Upper lobe of left lung (tissue), 6 donors: ENCODE measurements at places on chromosomes 1 and 21. TPM values are rescaled to one million over a fixed set of nuclear protein-coding genes. Genes with fewer than 3 reads are reported as not detected.

The PPP1R8 gene
- 36.0 TPM for total RNA-seq

The FAM72D gene
- total RNA-seq, result 2.1 TPM

The GRIK1 gene
- not detected for total RNA-seq

The SELENBP1 gene
- total RNA-seq, result 804 TPM

The SIM2 gene
- 0.10 TPM for total RNA-seq

The FBXO2 gene
- total RNA-seq, result 14.1 TPM

The FCGR1A gene
- 52.5 TPM for total RNA-seq

The TIPRL gene
- 18.5 TPM for total RNA-seq

The EVA1B gene
- 41.9 TPM for total RNA-seq

The SLC45A3 gene
- 2.1 TPM for total RNA-seq

The FCGR3A gene
- 237 TPM for total RNA-seq

The S100A8 gene
- 842 TPM for total RNA-seq

The CDA gene
- 2.6 TPM for total RNA-seq

DNA sequence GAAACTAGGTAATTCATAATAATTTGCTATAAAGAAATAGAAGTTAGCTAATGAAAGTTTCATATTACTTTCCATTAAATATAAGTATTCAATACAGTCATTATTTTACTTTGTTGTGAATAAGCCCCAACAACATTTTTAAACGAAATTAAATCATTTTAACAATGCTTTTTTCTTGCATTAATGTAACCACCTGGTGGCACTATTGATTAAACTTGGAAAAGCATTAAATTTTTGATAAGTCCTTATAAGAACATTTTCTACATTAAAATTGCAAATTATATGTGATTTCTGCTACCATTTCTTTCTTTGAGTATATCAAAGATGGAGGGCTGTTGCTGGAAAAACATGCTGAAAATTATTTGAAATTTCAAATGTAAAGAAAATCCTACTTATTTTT lies 918.8 kb upstream of the TMPRSS15 start:
- no peak for DNase-seq

DNA sequence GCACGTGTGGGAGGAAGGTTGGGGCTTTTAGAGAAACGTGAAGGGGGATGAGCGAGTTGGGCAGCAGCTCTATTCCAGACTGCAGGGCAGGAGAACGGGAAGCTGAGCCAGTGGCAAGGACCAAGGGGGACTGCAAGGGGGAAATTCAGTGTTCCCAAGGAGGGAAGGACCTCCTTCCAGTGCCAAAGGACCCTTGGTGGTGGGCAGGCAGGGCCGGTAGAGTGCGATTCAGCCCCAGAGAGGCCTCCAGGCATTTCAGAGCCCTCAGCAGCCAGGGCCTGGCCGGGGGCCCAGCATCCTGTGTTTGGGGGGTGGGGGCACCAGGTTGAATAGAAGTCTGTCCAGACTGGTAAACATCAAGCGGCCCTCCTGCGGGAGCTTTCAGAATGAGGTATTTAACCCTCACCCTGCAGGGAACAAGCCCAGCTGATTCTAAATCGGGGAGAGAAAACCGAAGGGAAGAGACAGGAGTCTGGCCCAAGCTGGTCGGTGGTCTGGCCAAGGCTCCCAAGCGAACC lies 2.3 kb downstream of the COL9A2 start:
- peak; percentile 44 for DNase-seq

GRCh38 chr1:82464362-82465001 lies 663.7 kb downstream of the ADGRL2 start:
- DNase-seq, result peak; percentile 48

- DNase-seq, result peak; percentile 42
Observed at GRCh38 chr21:41564871-41565274, 56.9 kb upstream of the TMPRSS2 start.

- peak; percentile 72 for DNase-seq
Observed at GRCh38 chr1:17233675-17234320, 15.1 kb upstream of the PADI3 start.

GRCh38 chr1:103109311-103109920 lies 1.1 kb upstream of the COL11A1 start:
- no peak for DNase-seq

DNA sequence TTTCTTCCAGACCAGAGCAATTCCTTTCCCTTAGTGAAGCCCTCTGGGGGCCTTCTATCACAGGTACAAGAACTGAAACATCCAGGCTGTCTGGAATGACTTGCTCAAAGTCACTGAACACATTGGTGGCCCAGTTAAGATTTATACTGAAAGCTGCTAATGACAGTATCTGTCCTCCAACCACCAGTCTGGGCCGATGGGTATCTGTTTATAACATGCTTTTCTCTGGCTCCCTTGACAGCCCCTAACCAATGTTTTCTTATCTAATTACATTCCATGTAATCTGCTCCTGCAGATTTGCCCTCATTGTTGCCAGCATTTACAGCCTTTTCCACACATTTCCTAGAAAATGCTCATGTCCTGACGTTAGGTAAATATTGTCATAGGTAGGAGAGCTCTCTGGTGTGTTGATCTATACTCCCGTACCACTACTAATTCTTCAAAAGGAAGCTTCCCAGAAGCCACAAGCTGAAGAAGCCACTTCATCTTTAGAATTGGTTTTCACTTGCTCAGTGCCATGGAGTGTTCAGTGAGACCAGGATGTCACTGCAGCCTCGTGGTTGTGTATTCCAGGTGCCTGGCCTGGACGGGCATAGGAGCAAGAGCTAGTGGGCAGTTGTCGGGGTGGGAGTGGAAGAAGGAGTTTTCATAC lies 163.9 kb downstream of the TSEN15 start:
- DNase-seq, result no peak

DNA sequence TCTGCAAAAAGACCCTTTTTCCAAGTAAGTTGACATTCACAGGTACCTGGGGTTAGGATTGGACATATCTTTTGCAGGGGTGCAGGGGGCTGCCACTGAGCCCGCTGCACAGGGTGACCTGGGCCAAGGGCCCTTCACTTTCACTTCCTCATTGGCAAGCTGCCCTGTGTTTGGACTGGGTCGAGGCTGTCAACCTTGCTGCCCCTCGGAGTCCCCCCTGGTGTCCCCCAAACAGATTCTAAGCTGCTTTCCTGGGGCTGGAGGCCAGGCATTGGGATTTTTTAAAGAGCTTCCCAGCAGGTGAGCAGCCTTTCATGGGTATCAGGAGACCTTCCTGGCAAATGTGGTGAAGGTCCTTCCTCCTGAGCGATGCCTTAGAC lies 7.9 kb upstream of the UMODL1 start:
- DNase-seq, result peak; percentile 63

GRCh38 chr1:2982615-2983318 lies 38.5 kb upstream of the ACTRT2 start:
- DNase-seq, result peak; percentile 70

GRCh38 chr1:29323636-29324035 lies 87.3 kb downstream of the PTPRU start:
- no peak for DNase-seq

GRCh38 chr1:32695098-32695904 lies 7.3 kb downstream of the SYNC start:
- DNase-seq, result peak; percentile 55

DNA sequence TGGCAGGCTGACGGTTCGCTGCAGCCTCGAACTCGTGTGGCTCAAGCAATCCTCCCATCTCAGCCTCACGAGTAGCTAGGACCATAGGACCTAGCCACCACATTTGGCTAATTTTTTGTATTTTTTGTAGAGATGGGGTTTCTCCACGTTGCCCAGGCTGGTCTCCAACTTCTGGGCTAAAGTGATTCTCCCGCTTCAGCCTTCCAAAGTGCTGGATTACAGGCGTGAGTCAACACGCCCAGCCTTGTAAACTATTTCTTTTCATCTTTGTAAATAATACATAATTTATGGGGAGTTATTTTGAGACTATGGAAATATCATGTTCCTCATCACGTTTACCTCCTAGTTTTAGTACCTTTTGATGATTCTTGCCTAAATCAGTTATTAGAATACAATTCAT lies 906 bp upstream of the FBXO28 start:
- no peak for DNase-seq

GRCh38 chr21:38269576-38269936 lies 12.8 kb downstream of the KCNJ15 start:
- no peak for DNase-seq

DNA sequence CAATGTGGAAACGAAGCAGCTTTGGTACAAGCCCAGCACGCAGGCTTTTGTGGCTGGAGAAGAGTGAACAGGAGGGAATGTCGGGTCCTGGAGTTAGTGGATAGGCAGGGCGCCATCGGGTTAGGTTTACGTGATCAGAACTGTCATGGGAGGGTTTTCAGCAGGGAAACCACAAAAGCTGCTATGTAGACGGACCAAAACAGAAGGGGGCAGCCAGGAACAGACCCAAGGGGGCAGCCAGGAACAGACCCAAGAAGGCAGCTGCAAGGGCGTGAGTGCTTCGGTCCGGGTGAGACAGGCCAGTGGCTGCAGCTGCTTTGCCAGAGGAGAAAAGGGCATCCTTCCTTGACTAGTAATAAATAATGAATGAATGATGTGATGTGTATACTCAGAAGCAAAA lies 77.5 kb upstream of the KIF1B start:
- DNase-seq, result no peak

DNA sequence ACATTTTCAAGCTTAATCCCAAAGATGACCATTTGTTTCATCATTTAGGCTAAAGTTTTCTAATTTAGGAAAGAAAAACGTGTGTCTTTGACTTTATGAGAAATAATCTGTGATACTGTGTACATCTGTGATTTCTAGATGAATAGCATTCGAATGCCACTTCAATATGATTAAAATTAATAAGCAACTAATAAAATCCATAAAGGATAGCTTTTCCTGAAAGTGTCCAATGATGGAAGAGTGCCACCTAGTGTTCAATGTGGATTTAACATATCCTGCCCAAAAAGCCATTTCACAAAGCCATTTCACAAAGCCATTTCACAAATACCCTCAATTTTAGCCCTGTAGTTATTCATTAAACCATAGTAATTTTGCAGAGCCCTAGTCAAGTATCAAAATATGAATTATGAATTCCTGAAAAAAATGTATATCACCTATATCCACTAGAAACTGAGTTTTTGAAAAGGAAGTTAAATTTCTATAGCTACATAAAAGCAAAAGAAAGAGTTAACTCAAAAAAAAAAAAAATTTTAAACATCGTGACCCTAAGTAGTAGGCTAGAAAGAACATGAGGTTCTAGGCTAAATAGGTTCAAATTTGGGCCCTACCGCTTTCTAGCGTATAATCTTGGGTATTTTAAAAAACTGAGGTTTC lies 19.1 kb downstream of the NME7 start:
- DNase-seq, result no peak

DNA sequence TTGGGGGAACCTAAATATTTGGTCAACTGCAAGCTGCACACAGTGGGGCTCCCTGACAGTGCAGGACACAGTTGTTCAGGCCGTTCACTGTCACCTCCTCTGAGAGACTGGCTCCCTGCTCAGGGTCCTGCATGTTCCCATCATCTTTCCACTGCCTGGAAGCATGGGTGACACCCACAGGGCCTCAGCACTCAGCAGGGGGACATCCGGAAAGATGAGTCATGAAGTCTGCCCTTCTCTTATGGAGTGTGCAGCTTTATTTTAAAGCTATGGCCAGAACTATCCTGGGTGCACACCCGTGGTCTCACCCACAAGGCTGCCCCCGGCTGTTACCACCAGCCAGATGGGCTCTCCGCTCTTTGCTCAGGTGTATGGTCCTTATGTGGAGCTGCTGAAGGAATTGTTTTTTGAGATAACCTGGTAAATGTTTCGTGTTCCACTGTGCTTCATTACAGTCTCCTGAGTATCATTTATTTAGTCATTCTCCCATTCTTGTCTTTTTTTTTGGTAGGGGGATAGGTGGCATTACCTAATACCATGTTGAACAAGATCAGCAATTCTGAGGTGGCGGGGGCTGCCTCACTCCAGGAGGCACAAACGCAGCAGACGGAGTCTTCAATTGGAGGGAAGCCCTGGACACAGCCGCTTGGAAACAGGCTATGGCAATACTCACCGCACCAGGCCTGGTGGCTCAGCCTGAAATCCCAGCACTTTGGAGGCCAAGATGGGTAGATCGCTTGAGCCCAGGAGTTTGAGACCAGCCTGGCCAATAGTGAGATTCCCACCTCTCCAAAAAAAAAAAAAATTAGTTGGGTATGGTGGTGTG lies 14.3 kb downstream of the TRIM11 start:
- DNase-seq, result no peak

- no peak for DNase-seq
Observed at GRCh38 chr1:244011271-244011670, 39.8 kb upstream of the ZBTB18 start.

GRCh38 chr1:38222891-38223290 lies 176.3 kb upstream of the POU3F1 start:
- no peak for DNase-seq

GRCh38 chr1:219938706-219939105 lies 10.3 kb upstream of the SLC30A10 start:
- no peak for DNase-seq

- DNase-seq, result no peak
Observed at GRCh38 chr1:8937701-8938100, 8.0 kb upstream of the CA6 start.

DNA sequence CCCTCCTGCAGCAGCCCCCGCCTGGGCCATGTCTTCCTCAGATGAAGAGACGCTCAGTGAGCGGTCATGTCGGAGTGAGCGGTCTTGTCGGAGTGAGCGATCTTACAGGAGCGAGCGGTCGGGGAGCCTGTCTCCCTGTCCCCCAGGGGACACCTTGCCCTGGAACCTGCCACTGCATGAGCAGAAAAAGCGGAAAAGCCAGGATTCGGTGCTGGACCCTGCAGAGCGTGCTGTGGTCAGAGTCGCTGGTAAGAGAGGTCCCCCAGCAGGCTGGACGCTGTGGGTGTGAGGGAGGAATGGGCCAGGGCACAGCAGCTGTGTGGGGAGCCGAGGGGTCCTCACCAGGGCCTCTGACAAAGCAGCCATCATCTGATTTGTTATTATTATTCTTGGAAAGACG lies 58.0 kb downstream of the NDUFS5 start:
- DNase-seq, result no peak

DNA sequence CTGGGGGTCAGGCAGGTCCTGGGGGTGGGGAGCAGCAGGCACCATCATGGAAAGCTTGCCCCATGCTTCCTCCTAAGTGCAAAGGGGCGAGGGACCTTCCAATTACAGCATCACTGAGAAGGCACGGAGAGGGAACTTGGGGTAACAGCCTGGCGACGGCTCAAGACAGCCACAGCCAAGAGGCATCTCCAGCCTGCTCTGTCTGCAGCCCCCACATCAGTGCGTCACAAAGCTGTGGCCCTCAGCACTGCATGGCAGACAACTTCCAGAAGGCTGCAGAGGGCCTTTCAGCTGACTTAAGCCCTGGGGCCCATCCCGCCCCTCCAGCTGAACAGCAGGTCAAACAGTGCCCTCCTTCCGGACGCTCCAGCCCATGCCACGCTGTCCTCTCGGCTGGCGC lies 13.2 kb upstream of the GPR153 start:
- no peak for DNase-seq

- no peak for DNase-seq
Observed at GRCh38 chr1:76098845-76099244, 24.3 kb downstream of the ST6GALNAC3 start.

- DNase-seq, result no peak
Observed at GRCh38 chr21:27569091-27569490, 602.2 kb upstream of the ADAMTS5 start.

GRCh38 chr1:224510880-224511645 lies 76.5 kb upstream of the WDR26 start:
- DNase-seq, result no peak
